ENCODE measurements at places on chromosomes 11 and 22. TPM values are rescaled to one million over a fixed set of nuclear protein-coding genes. Genes with fewer than 3 reads are reported as not detected.

Gene MPZL2
- total RNA-seq, result 69.5 TPM

Gene VWCE
- 0.65 TPM for total RNA-seq

Gene GTSE1
- 3.1 TPM for total RNA-seq

Gene APOL4
- not detected for total RNA-seq

Gene MAPK8IP1
- 4.4 TPM for total RNA-seq

Gene SESN3
- 184 TPM for total RNA-seq

Gene TRIM51
- total RNA-seq, result not detected

Gene POU2F3
- 0.22 TPM for total RNA-seq

Gene ARFIP2
- total RNA-seq, result 102 TPM

Gene SHISA8
- total RNA-seq, result not detected

Gene C11orf65
- total RNA-seq, result 1.6 TPM

Gene UPK3A
- total RNA-seq, result not detected

Gene ST14
- 0.11 TPM for total RNA-seq

Gene YPEL1
- 0.22 TPM for total RNA-seq

Gene MUC15
- 0.39 TPM for total RNA-seq

Gene MS4A3
- not detected for total RNA-seq

Gene CRYBA4
- not detected for total RNA-seq

Gene OR52H1
- total RNA-seq, result 0.76 TPM

Gene APOA1
- total RNA-seq, result not detected

Data from placental epithelial cell (primary cell).